ENCODE measurements at places on chromosomes 16 and 17. TPM values are rescaled to one million over a fixed set of nuclear protein-coding genes. Genes with fewer than 3 reads are reported as not detected.

Gene NAT9
- 88.7 TPM for total RNA-seq

Gene LRRC46
- total RNA-seq: 0.76 TPM

Gene NOG
- 0.25 TPM for total RNA-seq

Gene CCL2
- total RNA-seq: not detected

Gene ODF4
- not detected for total RNA-seq

Gene CLEC18A
- 1.0 TPM for total RNA-seq

Gene NUP93
- 144 TPM for total RNA-seq

Gene UBALD1
- 45.9 TPM for total RNA-seq

Gene CCL13
- total RNA-seq: not detected

Gene ZNF597
- total RNA-seq: 3.2 TPM

Gene SERPINF2
- 2.5 TPM for total RNA-seq

Data from HCT116 (cell line).